ENCODE measurements at places on chromosomes 2 and 18.

GRCh38 chr2:89780318-89780717, 1088.8 kb downstream of the RPIA start:
- DNase-seq = no peak

GRCh38 chr2:42195559-42195958, 26.4 kb downstream of the EML4 start:
- DNase-seq = peak; percentile 92

DNA sequence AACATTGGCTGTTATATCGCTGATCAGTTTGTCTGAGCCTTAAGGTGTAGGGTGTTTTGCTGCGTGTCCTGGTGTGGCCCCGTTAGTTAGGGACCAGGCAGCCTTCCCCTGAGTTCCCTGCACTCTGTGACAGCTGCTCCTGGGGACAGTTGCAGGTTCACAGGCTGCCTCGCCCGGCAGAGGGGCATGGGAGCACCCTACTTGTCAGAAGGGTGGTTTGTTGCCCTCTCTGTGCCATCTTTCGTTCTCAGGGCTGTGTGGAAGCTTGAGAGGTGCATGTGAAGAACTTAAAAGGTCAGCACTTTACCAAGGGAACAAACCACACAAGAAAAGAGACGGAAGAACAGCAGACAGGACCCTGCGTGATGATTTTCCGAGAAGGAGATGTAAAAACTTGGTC, 159.6 kb downstream of the LDLRAD4 start:
- no peak for DNase-seq

GRCh38 chr2:219205165-219205538, 1.4 kb upstream of the ZFAND2B start:
- DNase-seq = no peak

GRCh38 chr2:182444170-182444569, 17.3 kb upstream of the PDE1A start:
- DNase-seq = no peak

- DNase-seq = no peak
These were observed 651 bp downstream of the KCNK3 start for GRCh38 chr2:26692897-26693849.

- DNase-seq = peak; percentile 2
These were observed 137.7 kb downstream of the SNTG2 start for GRCh38 chr2:1088192-1088860.

DNA sequence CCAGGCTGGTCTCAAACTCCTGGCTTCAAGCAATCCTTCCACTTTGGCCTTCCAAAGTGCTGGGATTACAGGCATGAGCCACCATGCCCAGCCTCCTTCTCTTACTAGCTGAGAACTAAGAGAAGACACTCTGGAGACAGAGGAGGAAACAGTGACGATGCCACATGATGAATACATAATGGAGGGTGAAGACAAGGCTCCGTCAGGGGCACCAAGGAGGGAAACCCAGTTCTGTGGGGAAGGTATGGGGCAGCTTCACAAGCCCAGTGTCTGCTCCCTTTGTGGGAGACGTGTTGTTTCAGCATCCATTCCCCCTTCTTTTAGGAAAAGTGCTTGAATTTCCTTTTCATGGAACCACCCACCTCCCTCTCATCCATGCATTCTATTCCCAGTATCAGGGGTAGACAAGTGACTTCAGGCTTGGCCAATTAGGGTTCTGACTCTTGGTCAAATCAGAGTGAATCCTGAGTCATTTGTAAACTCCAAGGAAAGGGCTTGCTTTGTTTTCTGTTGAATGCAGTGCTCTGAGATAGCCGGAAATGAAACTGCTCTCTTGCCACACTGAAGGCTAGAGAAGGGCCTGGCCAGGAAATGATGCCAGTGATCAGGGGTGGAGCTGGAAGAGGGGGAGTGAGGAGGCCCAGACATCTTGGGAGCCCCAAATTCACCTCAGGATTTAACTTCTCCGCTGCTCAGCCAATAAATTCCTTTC, 23.7 kb downstream of the TMEM127 start:
- peak; percentile 67 for DNase-seq

GRCh38 chr2:152961351-152961750, 242.9 kb downstream of the ARL6IP6 start:
- no peak for DNase-seq

DNA sequence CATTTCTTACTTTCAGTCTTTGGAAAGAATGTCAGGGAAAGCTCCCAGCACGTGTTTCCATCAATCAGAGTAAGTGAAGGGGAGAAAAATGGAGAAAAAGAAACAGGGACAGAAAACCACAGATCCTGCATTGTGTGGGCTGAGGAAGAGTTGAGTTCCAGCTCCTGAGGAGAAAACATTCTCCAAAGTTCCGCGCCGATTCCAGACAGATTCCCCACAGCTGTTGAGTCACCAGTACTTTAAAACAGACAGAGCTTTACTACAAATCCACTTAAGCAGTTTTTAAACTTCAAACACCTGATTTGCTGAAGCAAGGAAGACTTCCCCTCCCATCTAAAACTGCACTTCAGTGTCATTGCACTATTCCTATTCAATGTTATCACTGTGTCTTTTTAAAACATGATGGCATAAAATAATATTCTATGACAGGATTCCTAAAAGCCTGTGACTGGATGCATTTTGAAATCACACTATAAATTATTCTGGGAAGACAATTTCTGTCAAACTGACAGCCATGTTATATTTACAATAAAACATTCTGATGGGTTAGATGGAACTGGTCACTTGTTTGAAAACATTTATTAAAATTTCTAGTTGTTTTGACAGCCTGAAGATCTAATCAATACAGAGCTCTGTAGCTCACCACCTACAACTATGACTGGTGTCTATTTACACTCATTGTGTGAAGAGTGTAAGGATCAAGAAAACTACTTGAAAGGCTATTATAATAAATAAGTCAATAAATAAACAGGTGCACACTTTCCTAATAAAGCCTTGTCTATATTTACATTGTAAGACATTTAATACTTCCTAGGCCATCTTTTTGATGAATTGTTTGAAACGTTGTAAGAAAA, 40.9 kb downstream of the TCF4 start:
- no peak for DNase-seq

DNA sequence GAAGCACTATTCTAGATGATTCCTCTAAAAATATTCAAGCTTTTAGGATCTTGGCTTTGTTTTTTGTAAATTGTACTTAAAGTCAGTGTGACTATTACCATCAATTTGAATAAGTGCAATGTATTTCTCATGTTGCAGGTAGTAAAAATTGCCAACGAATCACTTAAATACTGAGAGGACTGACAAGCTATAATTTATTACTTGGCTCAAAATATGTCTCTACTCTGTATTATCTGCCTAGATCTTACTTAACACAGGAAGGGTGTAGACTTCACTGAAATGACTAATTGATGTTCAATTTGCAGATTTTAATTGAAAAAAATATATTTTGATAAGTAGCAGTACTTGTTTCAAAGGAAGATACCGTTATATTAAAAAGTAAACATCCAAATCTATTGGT, 202.3 kb downstream of the SLC8A1 start:
- no peak for DNase-seq

- no peak for DNase-seq
These were observed 20.2 kb downstream of the RNMT start for GRCh38 chr18:13746633-13747032.

GRCh38 chr2:24049485-24050021, at the start of gene FKBP1B:
Gene FKBP1B (plus strand): TSS chr2:24049741. CDS start chr2:24049850, 109 bp downstream.
- peak; percentile 50 for DNase-seq

- DNase-seq = no peak
These were observed 66.5 kb downstream of the RIT2 start for GRCh38 chr18:43049021-43049420.

DNA sequence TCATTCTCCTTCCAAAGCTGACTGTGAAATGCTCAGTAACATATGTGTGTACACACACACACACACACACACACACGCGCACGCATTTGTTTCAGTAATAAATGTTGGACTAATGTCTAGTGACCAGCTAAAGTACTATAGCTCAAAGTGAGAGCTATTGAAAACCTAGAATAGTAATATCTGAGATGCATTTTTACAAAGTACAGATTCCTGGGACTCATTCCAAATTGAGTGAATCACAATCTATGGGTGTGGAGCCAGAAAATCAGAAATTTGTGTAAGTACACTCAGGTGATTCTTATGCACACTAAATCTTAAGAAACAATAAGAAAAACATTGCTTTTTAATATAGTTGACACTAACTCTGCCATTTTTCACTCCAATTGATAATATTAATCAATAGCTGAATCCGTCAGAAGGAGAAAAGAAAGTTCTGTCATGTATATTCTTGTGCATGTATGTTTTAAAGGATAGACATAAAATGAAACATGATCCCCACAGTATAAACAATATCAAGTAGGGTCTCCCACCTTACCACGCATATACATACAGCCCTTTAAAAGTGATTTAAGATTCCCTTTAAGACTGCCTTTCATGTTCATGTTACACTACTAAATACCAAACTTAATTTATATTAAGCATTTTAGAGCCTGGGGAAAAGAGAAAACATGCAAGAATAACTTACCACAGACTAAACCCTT, 123.5 kb downstream of the ATAD2B start:
- peak; percentile 91 for DNase-seq

DNA sequence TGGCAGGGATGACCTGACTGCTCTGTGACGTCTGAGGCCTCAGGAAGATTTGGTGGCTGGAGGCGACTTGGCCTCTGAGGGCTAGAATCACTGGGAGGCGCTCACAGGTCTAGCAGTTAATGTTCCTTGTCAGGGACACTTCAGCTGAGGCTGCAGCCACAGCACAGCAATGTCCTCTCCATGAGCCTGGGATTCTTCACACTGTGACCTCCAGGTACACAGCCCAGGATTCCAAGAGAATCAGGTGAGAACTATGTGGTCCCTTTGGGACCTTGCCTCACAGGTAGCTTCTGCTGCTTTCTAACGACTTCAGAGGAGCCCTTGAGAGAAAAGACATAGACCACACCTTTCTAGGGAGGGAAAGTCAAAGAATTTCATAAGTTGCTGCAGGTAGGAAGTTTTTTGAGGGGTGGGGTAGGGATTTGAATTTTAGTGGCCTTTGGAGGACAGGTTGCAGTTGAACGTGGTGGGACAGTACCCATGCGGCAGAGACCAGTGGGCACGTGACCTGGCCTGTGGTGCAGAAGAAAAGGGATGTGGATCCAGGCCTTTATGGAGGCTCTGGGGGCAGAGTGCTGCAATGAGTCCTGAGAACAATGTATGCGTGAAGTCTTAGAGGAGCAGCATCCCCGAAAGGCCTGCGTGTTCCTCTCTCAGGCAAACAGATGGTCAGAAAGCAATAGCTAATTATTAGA, 86.2 kb downstream of the LYPD1 start:
- no peak for DNase-seq

DNA sequence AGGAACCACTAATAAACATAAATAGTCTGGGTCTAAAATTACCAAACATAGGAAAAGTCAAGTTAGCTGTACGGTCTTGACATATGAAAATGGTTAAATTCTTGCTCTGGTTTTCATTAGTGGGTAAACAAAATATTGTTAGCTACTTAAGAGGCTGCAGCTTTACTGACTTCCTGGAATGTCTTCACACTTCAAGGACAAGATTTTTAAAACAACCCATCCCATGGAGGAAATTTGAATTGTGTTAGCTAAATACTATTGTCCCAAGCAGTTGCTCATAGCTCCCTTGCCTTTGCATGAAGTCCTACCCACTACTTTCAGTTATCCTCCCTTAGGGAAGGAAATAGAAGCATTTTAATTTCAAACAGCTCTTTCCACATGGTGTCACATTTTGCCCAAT, 128.5 kb downstream of the EPHA4 start:
- no peak for DNase-seq

DNA sequence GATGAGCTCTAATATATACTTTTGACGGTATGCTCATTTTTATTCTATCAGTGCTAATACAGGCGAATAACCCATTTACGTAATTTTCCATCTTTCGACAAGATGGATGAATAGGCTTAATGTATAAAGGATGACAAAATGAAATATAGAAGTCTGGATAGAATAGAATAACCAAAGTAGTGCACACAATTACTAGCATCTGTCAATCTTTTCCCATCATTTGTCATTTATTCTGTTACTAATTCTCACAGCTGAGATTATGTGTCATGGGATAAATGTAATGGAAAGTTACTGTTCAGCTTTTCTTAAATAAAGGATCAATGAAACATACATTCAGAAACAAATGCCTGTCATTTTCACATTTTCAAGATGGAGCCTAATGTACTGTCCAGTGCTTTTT, 548.6 kb downstream of the LRRTM4 start:
- DNase-seq = no peak

DNA sequence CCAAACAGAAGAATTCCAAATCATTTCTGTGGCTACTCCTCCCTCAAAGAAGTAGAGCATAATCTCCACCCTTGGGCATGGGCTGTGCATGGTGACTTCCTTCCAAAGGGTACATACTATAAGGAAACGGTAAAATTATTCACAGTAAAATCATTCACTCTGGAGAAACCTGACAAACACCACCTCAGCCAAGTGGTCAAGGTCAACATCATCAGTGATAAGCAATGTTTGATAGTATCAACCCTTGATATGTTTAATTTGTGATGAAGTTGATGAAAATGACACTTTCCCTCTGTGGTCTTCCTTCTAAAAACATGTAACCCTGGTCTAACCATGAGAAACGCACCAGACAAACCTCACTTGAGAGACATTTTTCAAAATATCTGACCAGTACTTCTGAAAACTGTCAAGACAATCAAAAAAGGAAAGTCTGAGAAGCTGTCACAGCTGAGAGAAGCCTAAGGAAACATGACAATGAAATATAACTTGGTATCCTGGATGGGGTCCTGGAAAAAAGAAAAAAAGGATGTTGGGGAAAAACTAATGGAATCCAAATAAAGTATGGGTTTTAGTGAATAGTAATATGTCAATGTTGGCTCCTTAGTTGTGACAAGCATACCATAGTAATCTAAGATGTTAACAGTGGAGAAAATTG, 9.4 kb upstream of the TXNDC2 start:
- DNase-seq = no peak

GRCh38 chr2:42010743-42011298, 37.0 kb upstream of the PKDCC start:
- DNase-seq = peak; percentile 61

- DNase-seq = no peak
These were observed 675.3 kb downstream of the SLC4A3 start for GRCh38 chr2:220302756-220303155.

GRCh38 chr18:33239298-33239697, 201.2 kb downstream of the CCDC178 start:
- DNase-seq = no peak

Data from PC-3 (cell line).